Activated T-cell treated with anti-CD3 and anti-CD28 coated beads, Interleukin-2, amount 50 U/mL, for 24 hours (primary cell): ENCODE measurements at places on chromosomes 6 and 20.

- no peak for DNase-seq
Observed at GRCh38 chr6:16045238-16045637, 83.6 kb upstream of the MYLIP start.

GRCh38 chr6:34146021-34146782, at the start of gene GRM4:
Gene GRM4, minus strand, starts transcription at chr6:34146087. Its CDS starts 12,591 bp downstream, at chr6:34133496.
- peak; percentile 58 for DNase-seq

- DNase-seq, result no peak
Observed at GRCh38 chr6:127737009-127737486, 160.1 kb downstream of the C6orf58 start.

DNA sequence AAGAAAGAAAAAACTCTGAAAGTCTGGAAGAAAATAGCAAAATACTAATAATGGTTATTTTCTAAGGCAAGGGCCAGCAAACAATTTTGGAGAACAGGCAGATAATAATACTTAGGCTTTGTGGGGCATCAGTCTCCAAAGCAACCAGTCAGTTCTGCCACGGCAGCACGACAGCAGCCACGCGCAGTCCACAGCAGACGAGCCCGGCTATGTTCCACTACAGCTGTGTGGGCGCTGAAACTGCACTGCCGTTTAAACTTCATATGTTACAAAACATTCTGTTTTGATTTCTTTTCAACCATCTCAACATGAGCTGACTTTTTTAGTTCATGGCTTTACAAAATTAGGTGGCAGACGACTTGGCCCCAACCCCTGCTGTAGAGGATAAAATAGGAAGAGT, 29.9 kb downstream of the MRS2 start:
- no peak for DNase-seq

DNA sequence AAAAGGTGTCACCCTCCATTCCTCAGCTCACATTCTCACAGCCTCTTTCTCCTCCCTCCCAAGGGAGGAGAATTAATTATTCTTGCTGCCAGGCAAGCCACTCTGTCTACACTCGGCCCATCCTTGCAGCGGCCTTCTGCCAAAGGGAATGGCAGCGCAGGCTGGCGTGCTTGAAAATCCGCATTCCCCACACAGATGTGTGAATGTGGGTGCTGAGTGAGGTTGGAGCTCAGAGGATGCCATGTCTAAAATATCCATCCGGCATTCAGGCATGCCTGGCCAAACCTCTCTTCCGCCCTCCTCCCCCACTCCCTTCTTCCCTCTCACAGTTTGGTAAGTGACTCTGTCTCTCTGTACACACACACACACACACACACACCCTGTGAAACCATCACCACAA, 27.7 kb downstream of the PNPLA1 start:
- no peak for DNase-seq

DNA sequence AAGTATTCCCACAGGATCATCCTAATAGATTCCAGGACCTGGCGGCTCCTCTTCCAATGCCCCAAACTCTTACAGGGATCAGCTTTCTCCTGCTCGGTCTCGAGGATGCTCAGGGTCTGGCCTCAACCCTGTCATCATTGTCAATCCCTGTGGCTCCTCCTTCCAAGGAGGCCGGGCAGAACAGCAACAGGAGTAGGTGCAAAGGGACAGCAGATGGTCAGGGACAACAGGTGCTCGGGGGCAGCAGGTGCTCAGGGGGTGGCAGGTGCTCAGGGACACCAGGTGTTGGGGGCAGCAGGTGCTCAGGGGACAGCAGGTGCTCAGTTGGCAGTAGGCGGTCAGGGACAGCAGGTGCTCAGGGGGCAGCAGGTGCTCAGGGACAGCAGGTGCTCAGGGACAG, 84.8 kb downstream of the TTLL2 start:
- no peak for DNase-seq

- no peak for DNase-seq
Observed at GRCh38 chr6:137084090-137084489, 39.3 kb upstream of the IL20RA start.

GRCh38 chr20:9052136-9052535, 16.8 kb upstream of the PLCB4 start:
- DNase-seq, result no peak

DNA sequence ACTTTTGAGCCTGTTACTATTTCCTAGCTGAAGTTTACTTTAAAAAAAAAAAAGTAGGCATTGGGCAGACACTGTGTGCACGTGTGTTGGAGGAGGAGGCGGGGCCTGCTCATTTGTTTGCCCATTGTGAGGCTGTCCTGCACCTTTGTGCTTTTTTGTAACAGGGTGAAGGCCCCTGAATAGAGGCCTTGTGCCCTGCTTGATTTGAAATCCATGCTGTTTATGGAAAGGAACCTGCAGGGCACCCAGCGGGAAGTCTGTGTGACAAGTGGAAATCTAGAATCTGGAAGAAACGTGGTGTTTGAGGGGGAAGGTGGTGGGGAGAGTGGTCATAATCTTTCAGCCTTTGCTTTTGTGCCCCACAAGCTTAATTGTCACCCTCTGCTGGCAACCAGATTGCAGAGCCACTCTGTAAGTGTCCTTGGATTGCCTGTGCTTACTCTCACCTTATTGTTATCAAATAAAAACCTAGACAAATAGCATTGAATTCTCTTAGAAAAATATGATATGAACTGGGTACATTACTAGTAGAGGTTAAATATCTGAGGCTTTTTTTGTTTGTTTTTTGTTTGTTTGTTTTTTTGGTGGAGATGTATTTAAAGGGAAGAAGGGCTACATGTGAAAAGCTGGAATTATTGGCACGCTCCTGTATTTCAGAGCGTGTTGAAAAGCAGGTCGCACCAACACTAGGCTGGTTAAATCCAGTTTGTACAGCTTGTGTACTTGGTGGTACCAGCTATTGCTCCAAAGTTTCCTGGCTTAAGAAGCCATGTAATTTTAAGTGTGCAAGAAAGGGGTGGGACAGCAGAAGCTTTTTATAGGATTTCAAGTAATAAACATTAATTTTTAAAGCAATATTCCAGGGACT, 156.3 kb downstream of the ARID1B start:
- DNase-seq, result no peak

GRCh38 chr6:170247178-170247701, 43.6 kb downstream of the DLL1 start:
- no peak for DNase-seq

GRCh38 chr6:57305761-57306160, 11.7 kb upstream of the PRIM2 start:
- no peak for DNase-seq

- DNase-seq, result no peak
Observed at GRCh38 chr6:24959319-24959718, 23.6 kb upstream of the RIPOR2 start.

DNA sequence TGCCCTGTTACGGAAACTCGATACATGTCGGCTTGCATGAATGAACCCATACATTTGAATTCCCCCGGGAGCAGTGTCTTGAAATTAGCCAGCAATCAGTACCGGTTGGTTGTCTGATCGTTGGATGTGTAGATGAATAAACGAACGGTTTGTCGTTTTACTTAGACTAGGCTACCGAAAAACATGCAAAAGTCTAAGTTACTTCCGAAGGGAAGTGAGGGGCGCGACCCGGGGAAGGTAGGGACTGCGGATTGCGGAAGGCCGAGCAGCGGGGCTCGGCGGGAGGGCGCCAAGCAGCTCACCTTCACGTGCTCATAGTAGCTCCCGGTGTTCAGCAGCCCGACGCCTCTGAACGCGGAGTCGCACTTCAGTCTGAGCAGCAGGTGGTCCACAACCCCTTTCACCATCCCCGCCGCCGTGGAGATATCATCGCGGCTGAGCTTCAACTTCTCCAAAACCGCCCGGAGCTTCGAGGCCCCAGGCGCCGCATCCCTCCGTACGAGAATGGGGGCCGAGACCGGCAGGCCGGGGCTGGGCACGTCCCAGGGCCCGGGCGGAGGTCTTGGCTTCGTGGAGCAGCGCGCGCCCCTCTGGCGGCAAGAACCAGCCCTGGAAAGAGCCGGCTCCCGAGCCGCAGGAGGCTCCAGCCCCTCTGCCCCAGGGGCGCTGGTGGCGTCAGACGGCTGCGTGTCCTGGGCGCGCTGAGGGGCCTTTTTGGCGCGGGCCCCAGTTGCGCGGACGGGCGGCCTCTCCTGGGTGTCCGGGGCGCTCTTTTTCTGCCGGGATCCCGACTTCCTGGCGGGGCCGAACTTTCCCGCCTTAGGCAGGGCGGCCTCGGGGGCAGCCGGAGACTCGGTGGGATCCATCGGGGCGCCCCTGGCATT, 632 bp downstream of the CGAS start:
- DNase-seq, result peak; percentile 74

DNA sequence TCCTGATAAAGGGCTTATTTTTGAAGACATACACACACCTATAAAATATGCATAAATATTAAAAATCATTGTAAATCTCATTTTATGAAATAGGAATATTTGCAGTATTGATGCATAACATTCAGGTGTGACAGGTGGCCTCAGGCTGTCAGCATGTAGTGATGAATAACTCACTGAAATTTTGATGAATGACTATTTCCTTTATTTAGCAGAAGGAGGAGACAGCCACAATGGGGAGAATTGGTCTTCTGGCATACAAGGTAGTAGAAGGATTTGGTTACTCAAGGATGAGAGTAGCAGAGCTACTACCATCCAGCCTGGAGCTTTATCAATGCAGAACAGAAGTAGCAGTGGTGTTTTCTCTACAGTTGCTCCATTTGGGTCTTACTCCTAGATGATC, 47.2 kb downstream of the RGS17 start:
- no peak for DNase-seq

GRCh38 chr6:37801605-37801940, 18.0 kb upstream of the ZFAND3 start:
- DNase-seq, result no peak

GRCh38 chr6:39945626-39946025, 11.4 kb upstream of the MOCS1 start:
- no peak for DNase-seq

GRCh38 chr20:54163402-54163801, 10.4 kb downstream of the CYP24A1 start:
- DNase-seq, result no peak

DNA sequence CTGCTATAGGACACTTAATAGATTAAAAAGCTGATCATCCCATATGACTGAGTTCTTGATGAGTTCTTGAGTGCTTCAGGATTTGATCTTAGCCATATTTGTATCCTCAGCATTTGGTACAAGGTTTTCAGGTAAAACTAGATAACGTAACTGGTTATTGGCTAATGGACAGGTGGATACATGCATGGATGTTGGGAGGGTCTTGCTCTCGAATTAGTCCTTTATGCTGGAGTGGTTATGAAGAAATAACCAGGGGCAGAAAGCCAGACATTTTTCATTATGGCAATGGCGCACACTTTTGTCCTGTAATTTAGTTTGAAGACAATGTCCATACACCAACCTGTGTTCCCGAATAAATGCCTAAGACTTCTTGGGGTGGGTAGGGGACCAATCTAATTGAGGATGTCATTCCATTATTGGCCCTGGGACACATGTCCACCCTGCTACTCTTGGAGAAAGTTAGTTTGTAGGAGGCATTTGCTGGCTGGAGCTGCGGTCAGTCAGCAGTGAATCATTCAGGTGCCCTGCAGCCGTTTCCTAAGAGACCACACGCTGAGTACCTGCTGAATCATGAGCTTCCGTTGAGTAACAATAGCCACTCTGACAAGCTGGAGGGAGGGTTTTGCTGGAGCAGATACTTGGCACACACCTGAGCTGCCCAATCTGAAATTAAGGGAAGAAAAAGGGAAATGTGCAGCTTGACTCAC, 194.4 kb downstream of the FOXA2 start:
- DNase-seq, result no peak

DNA sequence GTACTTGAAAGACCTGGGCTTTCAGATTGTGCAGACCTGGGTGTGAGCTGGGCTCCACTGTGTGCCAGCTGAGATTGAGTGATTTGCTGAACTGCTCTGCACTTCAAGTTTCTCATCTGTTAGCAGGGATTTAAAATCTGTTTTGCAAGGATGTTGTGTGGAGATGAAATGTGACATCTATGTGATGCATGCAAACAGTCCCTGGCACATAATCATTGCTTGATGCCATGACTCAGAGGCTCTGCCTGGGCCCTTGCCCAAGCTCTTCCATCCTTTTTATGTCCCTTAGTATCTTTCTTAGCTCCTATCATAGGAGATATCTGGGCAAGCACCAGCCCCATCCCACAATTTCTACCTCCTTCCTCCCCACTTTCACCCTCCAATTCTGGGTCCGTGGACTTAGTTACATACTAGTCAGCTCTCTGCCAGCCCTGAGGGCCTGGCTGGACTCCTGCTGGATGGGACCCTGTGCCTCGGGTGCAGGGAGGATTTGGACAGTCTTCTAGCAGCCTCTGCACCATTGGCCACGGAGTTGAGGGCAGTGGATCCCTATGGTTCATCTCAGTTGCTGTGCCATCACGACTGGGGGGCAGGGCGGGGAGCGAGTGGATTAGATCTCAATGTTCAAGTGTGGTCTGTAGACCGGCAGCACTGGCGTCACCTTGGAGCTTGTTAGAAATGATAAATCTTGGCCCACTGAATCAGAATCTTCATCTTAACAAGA, 103.6 kb downstream of the MAP3K7 start:
- no peak for DNase-seq

DNA sequence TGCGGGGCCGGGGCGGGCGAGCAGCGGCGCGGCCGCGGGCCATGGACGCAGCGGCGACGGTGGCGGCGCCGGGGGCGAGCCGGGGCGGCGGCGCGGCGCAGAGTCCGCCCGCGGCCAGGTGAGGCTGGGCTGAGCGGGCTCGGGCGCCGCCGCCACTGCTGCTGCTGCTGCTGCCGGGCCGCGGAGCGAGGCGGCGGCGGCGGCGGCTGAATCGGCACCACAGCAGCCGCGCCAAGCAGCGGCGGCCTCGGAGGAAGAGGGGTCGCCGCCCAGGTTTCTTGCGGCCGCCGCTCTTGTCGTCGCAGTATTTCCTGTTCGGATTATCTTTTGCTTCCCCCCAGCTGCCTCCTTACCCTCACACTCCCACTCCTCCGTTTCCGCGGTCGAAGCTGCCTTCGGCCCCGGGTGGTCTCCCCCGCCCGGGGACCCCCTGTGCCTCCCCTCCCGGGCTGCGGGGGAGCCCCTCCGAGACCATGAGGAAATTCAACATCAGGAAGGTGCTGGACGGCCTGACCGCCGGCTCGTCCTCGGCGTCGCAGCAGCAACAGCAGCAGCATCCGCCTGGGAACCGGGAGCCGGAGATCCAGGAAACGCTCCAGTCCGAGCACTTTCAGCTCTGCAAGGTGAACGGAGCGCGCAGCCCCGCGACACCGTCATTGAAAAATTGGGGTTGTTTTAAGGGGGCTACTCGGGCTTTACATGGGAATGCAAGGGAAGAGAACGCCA, at the start of gene STXBP5:
Gene STXBP5 (plus strand): TSS at position 358 of the 726 bp plus-strand sequence. CDS start 116 bp downstream, at position 474.
- peak; percentile 63 for DNase-seq

DNA sequence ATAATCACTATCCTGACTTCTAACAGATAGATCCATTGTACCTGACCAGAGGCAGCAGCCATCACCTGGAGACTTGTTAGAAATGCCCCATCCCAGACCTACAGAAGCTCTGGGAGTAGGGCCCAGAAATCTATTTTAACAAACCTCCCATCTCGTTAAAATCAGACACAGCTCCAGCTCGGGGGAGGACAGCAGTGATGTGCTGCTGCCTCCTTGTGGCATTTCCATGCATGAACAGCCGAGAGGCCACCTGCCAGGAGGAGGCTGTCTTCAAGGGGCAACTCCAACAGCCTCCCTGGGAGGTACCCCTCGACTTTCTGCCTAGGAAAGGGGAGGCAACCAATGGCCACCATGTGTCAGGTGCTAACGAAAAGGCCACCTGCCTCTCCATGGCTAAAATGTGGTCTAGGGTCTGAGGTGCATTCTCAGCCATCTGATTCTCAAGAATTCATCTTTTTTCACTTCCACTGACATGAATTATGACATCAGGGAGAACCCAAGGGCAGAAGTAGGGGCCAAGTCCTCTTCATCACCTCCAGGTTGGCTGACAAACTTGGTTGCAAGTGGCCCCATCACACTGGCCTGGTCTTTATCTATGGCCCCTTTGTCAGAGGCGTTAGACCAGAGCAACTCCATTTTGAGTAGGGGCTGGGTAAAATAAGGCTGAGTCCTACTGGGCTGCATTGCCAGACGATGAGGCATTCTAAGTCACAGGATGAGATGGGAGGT, 12.2 kb upstream of the KCNK15 start:
- DNase-seq, result peak; percentile 67
